T-helper 2 cell (primary cell): ENCODE measurements at places on chromosomes 4 and X.

DNA sequence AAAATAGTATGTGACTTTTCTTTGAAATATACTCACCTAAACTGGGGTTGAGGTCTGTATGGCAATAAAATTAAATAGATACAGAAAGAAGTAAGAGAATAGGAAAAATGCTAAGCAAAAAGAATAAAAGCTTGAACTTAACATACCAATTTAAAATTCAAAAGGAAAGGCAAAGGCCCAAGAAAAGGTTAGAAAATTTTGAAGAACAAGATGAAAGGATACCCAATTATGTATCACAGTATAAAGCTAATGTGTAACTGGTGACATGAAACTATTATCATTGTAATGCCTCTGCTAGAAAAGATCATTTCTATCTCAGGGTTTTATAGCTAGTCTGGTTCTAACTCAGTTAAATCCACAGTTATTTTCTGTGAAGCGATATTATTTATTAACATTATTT, 99.1 kb downstream of the PDLIM5 start:
- DNase-seq = no peak

- no peak for DNase-seq
These were observed 43.3 kb downstream of the SHROOM4 start for GRCh38 chrX:50770702-50771101.

DNA sequence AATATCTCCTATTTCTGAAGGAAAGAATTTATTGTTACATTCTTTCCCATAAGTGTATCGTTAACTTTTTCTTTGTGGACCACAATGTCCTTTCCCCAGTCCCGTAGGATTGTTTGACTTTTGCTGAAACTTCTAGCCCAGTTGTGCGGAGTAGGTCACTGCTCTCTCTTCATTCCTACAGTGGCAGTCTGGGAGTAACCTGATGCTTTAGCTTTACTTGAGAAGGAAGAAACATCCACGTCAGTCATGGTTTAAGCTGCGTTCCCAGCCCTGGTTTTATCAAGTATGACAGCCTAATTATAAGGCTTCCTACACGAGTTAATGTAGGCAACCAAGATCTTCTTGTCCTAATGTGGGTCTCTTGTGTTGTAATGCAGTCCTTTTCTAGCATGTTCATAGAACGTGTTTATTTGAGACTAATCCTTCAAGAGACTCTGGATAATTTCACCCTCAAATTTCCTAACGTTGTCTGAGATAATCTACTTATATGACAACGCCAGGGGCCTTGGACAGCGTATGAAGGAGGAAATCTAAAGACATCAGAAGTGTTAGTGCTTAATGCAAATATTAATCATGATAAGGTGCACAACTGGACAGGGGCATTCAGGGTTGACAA, 40.8 kb upstream of the GRPR start:
- no peak for DNase-seq

DNA sequence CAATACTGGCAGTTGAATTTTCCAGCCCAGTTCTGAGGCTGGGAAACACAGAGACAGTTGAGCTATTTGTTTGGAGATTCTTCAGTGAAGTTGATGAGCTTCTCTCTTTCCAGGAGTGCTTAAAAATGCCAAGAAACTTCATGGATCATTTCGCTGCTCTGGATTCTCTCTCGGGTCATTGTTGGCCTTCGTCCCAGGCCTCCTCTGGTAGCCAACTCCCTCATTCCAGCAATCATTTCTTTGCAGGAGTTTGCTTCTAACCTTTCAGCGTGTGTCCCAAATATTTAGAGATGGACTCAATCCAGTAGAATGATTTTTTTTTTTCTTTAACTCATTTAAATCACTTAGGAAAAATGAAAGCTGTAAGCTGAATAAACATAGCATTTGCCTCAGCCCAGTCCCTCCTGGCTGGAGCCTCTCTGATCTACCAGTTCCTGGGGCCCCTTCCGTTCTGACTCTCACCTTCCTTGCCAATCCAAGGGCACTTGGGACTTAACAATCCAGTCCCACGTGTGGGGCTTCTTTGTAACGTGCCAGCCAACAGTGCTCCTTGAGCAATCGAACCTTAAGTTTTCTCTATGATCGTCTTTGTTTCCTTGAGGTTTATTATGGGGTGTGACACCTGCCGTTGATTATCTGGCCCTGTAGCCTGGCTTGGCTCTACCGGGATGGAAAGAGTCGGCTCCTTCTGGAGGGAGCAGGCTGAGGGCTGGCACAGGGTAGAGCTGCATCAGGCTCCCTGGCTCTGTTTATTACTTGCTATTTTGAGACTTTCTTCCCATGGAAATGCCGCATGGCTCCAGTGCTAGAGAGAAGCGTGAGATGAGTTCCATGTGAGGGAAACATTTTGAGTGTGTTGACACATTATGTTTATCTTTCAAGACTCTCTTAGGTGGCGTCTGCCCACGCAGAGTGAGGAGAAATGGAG, 80.4 kb upstream of the GPC4 start:
- DNase-seq = no peak

DNA sequence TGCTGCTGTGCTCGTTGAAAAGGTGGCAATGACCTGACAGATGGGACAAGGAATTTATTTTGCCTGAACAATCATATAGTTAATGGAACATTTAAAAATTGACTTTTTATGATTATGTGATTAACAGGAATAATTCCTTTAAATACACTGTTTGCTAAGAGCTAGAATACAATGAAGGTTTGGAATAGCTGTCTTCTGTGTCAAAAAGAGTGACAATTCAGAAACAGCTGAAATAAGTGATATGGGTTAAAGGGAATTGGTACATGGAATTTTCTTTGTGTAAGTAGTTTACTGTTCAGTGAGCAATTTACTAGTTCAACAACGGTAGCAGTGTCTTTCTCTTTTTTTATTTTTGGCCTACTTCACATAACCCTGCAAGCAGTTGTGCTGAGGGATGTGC, 1083.5 kb upstream of the GRID2 start:
- no peak for DNase-seq

GRCh38 chr4:24800325-24800895, 5.0 kb downstream of the SOD3 start:
- no peak for DNase-seq

DNA sequence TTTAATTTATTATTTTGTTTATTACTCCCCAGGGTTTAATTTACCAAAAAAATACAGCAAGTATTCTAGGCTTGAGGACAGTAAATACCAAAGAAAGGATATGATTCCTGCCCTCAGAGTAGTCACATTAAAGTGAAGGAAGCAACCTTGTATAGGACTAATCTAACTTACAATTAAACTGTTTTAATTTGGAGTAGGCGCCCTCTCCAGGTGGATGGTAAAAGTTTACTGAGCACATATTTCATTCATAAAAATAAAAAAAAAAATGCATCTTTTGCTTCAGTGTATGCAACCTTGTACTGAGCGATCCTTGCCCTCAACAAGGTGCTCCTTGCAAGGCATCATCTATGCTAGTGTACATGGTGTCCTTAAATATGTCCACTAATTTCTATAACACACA, 72.0 kb upstream of the MAGEB16 start:
- no peak for DNase-seq

GRCh38 chr4:1246901-1247863, 1.7 kb downstream of the CTBP1 start:
- peak; percentile 43 for DNase-seq

- DNase-seq = no peak
These were observed 106.9 kb upstream of the ACSL4 start for GRCh38 chrX:109839694-109840567.

DNA sequence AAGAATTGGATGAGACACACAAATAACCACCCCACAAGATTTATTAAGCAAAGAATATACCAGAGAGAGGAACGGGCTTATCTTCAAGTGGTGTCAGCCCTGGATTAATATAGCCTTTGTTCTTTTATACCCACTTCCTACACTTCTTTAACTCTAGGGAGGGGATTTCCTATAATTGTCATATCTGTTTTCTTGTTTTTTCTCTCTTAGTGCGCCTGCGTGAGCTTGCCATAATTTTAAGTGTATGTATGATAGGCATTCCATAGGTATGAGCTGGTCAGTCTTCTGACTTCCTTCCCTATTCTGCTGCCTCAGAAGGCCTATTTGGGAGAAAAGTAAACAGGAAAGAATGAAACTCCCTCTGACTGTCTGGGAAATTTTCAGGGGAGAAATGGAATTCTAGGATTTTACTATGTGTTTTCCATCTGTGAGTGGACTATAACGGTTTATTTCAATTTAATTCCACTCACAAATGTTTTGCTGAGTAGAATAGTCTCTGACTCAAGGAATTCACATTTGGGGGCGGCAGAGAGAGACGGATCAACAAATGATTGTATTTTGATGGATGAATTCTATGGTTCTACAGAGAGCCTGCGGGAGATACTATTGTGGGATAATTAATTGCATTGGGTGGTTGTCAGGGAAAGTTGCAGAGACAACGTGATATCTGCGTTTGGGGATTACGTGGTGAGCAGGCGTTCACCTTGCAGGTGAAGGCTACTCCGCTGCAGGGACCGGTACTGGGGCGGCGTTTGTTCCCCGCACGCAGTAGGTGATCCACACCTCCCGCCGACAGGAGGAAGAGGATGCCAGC, 626 bp upstream of the CEP135 start:
- no peak for DNase-seq

DNA sequence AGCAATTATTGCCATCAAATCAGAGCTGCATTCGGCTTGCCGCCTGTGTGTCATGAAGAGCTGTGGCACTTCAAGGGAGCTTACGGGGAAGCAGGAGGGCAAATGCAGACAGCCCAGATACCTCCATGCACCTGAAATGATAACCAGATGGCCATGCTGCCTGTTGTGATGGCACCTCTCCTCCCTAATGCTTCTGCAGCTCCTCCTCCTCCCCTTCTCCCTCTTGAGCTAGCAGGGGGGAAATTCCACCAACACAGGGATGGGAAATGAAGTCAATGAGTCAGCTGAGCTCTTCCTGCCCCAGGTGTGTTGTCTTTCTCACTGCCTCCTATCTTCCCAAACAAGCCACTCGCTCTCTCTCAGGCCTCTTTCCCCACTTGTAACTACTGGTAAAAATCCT, 565.0 kb downstream of the BCOR start:
- DNase-seq = no peak

GRCh38 chrX:24777660-24778059, 83.9 kb downstream of the POLA1 start:
- DNase-seq = no peak

DNA sequence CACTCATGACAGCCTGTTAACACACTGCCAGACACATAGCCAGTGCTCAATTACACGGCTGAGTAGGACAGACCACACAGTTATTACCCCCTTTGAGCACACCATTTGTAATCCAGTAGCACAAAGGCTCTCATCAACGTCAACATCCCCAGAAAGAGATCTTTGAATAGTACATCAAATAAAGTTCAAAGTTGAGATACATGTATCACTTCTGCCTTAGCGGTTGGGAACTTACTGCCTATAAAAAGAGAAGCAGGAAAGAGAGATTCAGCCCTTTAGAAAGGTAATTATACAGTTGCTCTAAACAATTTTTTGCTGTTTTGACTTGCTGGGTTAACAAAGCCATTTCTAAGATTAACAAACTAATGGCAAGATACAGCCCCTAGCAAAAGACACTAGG, 16.2 kb downstream of the ANXA5 start:
- DNase-seq = no peak

DNA sequence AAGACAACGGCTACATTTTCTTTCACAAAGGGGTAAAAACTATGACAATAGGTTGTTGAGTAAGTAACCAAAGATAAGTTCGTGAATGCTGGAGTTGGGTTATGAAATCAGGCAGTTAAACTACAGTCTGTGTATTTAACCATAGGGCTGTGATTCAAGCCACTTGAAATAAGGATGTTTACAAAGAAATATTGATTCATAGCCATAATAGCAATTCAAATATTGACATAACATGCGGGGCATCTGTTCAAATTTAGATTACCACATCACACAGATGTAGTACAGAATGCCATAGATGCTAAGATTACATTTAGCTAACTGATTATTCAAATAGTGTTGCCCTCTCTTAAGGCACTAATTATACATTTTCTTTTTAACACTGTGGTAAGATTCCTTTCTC, 364.1 kb downstream of the FSTL5 start:
- DNase-seq = no peak

DNA sequence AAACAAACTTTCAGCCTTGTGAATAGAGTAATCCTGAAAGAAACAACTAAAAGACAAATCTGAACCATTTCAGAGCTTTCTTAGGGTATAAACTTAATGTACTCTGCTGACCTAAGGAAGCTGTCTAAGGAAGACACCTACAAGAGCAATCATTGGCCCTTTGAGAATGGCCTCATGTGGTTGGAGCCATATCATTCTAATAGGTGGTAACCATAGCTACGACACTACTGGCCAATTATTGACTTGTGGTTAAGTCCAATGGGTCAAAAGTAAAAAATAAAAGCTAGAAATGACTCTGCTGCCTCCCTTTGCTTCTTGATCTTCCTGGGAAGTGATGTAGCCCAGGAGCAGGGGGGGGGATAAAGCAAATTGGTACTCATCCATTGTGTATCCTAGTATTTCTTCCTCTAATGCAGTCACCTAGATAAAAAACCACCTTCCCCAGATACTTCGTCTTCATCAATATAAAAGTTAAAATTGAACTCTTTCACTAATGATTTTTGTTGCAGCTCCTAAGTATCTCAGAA, 547.0 kb downstream of the ARAP2 start:
- DNase-seq = no peak

DNA sequence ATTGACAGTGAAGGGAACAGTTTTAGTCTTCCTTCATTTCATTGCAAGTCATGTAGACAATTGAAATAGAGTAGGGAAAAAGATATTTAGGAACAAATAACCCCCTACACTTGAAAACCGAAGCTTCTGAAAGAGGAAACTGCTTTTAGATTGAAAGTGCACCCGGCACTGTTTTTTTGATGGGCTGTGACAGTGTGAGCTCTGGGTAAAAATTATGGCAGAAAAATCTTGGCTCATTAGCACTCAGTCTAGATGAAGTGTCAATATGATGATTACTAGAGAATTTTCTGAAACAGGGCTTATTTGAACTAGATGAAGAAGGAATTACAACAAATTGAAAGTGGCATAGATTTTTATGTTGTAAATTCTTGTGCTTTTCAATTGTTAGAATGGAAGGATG, 1132.4 kb downstream of the RAPGEF2 start:
- DNase-seq = no peak

DNA sequence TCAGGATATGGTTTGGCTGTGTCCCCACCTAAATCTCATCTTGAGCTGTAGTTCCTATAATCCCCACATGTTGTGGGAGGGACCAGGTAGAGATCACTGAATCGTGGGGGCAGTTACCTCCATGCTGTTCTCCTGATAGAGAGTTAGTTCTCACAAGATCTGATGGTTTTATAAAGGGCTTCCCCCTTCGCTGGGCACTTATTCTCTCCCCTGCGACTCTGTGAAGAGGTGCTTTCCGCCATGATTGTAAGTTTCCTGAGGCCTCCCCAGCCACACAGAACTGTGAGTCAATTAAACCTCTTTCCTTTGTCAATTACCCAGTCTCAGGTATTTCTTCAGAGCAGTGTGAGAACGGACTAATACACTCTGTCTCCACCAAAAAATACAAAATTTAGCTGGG, 291.9 kb downstream of the BCOR start:
- no peak for DNase-seq

GRCh38 chrX:27132862-27133261, 330.3 kb downstream of the PPP4R3C start:
- no peak for DNase-seq

GRCh38 chr4:71417150-71417549, 78.3 kb downstream of the SLC4A4 start:
- no peak for DNase-seq
